CD4-positive, alpha-beta T cell (primary cell): ENCODE measurements at places on chromosomes 1 and 21. TPM values are rescaled to one million over a fixed set of nuclear protein-coding genes. Genes with fewer than 3 reads are reported as not detected.

- peak; percentile 81 for DNase-seq
Observed at GRCh38 chr1:228464487-228464983, 22.6 kb upstream of the RNF187 start.

The AIDA gene
- 25.1 TPM for total RNA-seq

DNA sequence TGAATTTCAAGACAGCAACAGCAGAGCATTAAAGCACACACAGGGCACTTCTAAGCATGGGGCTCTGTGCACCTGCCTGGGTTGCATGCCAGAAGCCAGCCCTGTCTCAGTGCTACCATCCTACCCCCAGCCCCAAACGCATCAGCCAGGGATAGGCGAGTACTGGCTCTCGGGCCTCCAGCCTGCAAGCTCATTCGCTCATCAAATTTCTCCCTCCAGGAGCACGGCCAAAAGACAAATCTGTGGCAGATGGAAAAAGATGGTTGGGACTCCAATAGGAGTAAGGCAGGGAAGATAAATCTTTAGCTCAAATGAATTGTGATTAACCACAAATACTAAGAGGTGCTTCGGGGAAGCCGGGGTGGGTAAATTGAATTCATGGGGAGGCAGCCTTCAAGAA is 189.6 kb downstream of the KAZN start:
- no peak for DNase-seq

DNA sequence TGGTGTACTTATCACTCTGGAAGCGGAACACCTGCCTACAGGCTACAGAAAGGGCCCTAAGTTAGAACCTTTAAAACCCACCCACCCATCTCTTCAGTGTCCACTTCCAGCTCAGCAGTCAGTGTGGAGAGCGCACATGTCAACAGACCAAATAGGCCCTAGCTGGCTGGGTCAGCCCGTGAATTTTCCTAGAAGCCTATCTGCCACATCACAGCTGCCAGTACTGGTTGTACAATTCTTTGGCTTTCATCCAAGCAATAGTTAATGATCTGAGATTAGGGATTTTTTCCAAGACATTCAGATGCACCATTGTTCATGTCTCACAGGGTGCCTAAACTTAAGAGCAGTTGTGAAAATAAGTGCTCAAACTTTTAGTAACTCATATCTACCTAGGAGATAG is 197.1 kb downstream of the KCNK2 start:
- no peak for DNase-seq

The CNIH4 gene
- total RNA-seq = 31.2 TPM

The RAB7B gene
- 0.08 TPM for total RNA-seq

DNA sequence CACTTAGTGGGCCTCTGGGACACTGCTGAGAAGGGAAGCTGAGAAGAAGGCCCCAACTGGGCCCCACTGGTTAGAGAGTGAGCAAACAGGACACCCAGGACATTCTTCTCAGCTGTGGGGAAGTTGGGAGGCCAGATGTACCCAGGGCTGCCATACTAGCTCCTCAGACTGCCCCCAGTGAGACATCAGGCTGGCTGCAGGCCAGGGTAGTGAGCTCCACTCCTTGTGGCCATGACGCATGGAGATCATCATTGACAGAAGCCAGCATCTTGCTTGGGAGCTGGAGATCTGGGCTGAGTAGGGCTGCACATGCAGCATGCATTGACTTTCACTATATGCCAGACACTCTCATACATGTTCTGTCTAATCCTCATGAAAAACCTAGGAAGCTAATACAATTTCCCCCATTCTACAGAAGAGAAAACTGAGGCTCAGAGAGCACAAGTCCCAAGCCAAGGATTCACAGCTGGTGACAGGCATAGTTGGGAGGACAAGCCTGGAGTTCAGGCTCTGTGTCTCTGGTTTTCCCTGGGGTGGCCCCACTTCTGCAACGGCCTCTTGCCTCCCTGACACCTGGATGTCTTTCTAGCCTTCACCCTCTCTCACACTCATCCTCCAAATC is 24.1 kb upstream of the MYCL start:
- no peak for DNase-seq

The KCNN3 gene
- not detected for total RNA-seq

GRCh38 chr21:45111703-45112102 is 37.3 kb downstream of the ADARB1 start:
- no peak for DNase-seq

DNA sequence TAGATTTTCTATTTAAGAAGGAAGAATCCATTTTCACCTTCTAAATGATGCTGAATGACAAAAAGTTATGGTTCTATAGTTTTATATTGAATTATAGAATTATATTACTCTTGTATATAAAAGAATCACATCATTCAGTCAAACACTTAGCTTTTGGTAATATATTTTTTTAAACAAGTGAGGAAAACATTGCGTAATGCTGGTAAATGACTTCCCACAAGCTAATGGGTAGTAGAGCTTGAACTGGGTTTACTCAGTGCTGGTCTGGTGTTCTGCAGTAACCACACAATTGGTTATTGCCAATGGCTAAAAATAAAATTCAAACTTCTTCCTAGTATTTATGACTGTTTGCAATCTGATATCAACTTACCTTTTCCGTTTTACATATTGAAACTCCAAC is 10.6 kb upstream of the GIPC2 start:
- no peak for DNase-seq

DNA sequence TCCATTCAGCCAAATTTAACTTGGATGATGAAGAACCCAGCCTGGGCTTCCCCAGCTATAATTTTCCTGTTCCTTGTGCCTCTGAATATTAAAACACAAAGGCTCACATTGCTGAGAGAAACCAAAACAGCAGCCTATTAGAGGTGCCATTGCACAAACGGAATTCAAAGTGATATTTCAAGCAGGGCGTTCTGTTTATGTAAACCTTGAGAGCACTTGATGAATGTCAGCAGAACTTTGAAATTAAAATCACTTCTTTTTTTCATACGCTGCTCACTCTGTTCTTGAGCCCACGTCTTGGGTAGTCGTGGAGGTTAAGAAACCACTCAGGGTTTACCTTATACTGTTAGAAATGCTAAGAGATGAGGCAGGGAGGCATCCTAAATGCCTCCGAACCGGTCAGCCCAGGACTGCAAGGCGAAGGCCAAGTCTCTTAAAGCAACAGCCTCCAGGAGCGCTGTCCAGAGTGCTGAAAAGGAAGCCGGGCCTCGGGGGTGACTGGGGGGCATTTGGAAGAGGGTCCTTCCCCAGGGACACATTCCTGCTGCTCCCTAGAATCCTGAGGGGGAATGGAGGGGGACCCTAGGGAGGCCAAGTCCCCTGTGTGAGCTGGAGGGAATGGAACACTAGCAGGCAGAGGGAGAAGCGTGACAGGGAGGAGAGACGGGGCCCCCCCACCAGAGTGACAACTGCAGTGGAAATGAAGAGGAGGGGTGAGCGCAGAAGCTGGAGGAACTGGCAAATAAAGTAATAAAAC is 154.8 kb upstream of the VAMP3 start:
- peak; percentile 22 for DNase-seq

DNA sequence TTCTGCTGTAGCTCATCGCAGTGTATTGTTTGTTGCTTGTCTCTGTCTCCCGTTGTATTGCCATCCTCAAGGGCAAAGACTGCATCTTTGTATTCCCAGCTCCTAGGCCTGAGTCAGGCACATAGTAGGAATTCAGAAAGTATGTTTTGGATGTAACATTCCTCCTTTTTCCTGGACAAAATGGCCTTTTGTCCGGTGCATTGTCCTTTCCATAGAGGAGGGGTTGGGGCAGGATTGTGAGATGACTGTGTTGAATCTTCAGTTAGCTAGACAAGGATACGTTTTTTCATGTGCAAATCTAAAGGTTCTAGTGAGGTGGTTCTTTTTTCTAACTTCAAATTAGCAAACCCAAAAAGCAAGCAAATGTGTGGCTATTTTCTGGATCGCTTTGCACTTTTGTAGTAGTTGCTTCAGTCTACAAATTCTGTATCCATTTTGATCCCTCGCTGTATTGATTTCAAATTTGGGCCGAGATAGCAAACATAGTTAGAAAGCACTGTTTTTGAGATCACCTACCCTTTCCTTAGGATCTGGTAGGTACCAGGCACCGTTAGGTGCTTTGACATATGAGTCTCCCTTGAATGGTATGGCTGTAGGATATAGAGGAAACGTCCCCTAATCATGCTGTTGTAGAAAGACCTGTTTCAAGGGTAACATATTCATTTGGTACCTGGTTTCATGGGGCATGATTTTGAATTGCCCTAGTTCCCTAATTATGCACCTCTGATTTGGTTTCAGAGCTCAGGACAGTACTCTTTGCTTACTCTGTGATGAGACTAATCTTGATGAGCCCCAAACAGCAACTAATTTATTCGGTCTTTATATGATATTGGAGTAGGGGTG is 1.2 kb downstream of the PPP1R8 start:
- DNase-seq = no peak

The SLC5A9 gene
- total RNA-seq = not detected

GRCh38 chr1:99737016-99737415 is 29.4 kb downstream of the FRRS1 start:
- DNase-seq = no peak

- DNase-seq = no peak
Observed at GRCh38 chr21:35924714-35925301, 135.5 kb downstream of the SETD4 start.

DNA sequence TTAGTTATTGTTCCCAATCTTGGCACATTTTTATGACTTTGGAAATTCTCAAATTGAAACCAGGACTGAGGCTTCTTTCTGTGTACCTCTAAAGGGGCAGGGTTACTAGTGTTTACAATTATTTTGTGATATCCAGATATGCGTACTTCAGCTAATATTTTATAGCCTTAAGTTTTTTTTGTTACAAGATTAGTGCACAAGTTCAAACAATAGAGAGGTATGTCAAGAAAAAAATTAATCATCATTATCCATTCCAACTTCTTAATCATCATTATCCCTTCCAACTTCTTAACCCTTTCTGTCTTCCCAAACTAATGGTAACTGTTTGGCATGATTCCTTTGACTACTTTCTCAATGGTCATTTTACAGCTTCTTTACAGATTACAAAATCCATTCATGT is 272.9 kb upstream of the C1orf105 start:
- DNase-seq = no peak

GRCh38 chr1:243658594-243659105 is 191.4 kb downstream of the AKT3 start:
- no peak for DNase-seq

- no peak for DNase-seq
Observed at GRCh38 chr1:56202186-56202585, 377.2 kb downstream of the PLPP3 start.

- DNase-seq = no peak
Observed at GRCh38 chr1:24032981-24033380, 52.9 kb upstream of the SRSF10 start.

- no peak for DNase-seq
Observed at GRCh38 chr1:158818560-158818959, 12.6 kb upstream of the MNDA start.

- DNase-seq = no peak
Observed at GRCh38 chr1:184504040-184504954, 117.5 kb downstream of the C1orf21 start.

DNA sequence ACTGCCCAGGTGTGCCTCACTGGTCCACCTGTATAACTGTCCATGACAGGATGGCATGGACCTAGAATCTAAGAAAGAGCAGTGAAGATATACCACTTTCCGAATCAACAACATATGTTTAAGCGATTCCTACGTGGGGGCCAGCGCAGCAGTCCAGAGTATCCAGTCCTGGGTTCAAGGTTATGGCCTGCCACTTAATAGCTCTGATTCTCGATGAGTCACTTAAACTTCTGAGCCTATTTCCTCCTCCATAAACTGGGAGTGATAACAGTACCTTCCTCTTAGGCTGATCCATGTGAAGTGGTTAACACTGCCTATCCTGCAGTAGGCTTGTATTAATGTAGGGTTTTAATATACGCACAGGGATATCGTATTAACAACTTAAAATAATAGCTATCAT is 2.8 kb downstream of the STPG1 start:
- DNase-seq = no peak

The SLFNL1 gene
- total RNA-seq = 0.17 TPM

DNA sequence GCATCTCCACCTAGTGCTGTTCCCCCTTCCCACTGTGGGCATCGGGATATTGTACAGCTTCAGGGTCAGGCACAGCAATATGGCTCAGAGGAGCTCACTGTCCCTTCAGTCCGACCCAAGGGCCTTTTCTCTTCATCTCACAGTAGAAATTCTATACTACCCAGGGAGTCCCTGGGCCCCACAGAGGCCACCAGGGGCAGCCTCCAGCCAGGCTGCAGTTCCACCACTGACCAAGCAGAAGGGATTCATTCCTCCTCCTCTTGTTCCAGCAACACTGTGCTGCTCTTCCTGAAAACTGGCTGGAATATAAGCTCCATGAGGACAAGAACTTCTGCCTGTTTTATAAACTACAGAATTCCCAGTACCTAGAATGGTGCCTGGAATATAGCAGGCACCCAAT is 70.5 kb downstream of the CD34 start:
- no peak for DNase-seq

GRCh38 chr1:54312796-54313316 is 93.3 kb downstream of the SSBP3 start:
- no peak for DNase-seq

The CRYAA gene
- not detected for total RNA-seq

DNA sequence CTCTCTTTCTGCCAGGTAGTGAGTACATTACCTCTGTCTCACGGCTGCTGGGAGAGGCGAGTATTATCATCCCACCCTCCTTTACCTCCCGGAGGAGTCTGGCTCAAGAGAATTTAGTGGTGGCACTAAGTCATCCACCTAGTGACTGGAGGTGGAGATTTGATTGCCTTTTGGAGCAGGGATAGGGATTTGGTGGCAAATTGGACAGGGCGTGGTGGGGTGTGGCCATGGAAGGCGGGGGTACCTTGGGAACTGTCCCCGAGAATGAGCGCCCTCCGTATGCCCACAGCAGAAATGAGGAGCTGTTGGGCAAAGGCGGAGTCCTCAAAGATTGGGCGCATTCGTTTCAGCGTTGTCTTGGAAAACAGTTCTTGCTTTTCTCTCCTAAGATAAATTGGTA is 32.1 kb upstream of the HMGN1 start:
- DNase-seq = no peak

- peak; percentile 54 for DNase-seq
Observed at GRCh38 chr1:25619101-25619890, 2.7 kb downstream of the MAN1C1 start.

- DNase-seq = no peak
Observed at GRCh38 chr1:228037401-228038386, 30.9 kb downstream of the WNT3A start.

The OLFML2B gene
- total RNA-seq = not detected

DNA sequence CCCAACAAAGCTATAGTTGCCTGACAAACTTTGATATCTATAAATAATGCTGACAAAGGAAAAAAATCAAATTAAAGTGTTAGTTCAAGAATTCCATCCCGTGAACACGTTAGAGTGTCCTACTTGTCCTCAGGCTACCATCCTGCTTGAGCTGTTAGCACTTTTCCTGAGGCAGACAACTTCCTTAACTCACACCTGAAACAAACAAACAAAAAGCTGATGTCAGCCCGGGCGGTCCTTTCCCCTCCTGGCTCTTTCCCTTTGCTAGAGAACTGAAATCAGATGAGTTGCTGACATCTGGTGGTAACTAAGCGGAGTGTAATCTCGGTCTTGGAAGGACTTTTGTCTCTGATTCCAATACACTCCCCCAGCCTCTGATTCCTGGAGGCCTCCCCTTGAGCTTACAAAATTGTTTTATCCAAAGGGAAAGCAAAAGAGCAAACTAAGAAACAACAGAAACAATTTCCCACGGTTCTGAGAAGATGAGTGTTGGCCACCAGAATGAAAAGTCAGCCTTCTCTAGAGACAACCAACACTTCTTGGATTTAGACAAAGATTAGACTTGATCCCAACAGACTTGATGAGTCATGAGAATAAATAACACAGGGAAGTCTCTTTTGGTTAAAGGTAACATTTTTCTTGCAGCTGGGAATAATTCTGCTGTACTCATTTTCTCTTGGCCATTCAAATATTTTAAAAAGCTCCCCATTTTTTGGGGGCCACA is 135.4 kb downstream of the PROX1 start:
- peak; percentile 4 for DNase-seq
